Erythroblast (primary cell): ENCODE measurements at places on chromosomes 6 and 20.

DNA sequence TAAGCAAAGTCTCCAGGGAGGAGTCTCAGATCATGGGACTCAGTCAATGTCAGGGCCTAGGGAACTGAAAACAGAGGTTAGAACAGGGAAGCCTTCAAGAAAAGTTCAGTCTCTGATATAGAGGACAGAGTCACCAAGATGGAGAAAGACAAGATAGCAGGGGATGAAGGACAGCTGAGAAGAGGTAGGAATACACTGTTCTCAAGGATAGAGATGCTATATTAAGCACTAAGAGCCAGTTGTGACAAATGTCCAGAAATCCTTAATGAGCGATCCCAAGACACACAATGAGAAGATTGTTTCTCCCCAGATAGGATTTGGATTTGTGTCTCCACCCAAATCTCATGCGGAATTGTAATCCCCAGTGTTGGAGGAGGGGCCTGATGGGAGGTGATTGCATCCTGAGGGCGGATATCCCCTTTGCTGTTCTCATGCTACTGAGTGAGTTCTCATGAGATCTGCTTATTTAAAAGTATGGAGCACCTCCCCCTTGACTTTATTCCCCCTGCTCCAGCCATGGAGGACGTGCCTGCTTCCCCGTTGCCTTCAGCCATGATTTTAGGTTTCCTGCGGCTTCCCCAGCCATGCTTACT lies 168.2 kb downstream of the AKAP7 start:
- no peak for DNase-seq

GRCh38 chr20:43904827-43905177 lies 9.8 kb upstream of the TOX2 start:
- no peak for DNase-seq

GRCh38 chr6:107642095-107642860 lies 152.4 kb downstream of the SOBP start:
- DNase-seq = no peak

GRCh38 chr6:26156105-26156849 lies 69.0 kb downstream of the HFE start:
- peak; percentile 96 for DNase-seq

DNA sequence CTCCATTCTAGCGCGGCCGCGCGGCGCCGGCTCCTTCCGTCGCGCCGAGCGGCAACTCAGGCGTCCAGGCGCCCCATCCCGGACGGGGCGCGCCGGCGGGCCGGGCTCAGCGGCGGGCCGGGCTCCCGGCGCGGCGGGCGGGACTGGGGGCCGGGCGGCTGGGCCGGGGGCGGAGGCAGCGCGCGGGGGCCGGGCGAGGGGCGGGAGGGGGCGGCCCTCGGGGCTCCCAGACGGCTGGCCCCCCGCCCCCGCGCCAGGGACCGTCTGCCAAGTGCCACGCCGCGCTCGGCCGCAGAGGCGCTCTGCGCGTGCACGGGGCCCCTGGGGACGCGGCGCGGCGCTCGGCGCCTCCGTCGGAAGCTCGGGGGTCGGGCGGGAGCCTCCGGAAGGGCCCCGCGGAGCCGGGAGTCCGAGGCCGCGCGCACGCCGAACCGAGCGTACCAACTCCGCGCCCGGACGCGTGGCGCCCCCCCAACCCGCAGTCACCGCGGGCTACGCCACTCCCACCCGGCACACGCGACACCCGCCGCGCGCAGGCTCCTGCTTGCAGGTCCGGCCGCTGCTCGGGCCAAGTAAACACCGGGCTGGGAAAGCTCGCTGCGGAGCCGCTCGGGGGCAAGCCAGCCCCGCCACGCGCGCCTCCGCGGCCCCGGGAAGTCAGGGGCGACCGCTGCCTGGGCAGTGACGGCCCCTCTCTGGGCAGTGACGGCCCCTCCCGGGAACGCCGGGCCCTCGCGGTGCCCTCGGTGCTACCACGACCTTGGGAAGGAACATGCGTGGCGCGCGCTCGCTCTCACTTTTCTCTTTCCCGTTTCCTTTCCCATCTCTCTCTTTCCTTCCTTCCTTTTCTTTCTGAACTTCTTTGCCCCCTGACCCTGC lies at the start of gene PREX1:
PREX1 (minus strand) TSS at position 145 of the 879 bp plus-strand sequence; CDS start at position 6, 139 bp downstream.
- DNase-seq = peak; percentile 91
